Fibroblast of skin of left quadriceps (primary cell): ENCODE measurements at places on chromosomes 11 and 22.

- DNase-seq, result no peak
Measured at GRCh38 chr11:102478673-102479299, 26.2 kb upstream of the TMEM123 start.

GRCh38 chr11:26905368-26905767 lies 88.5 kb upstream of the FIBIN start:
- DNase-seq, result no peak

DNA sequence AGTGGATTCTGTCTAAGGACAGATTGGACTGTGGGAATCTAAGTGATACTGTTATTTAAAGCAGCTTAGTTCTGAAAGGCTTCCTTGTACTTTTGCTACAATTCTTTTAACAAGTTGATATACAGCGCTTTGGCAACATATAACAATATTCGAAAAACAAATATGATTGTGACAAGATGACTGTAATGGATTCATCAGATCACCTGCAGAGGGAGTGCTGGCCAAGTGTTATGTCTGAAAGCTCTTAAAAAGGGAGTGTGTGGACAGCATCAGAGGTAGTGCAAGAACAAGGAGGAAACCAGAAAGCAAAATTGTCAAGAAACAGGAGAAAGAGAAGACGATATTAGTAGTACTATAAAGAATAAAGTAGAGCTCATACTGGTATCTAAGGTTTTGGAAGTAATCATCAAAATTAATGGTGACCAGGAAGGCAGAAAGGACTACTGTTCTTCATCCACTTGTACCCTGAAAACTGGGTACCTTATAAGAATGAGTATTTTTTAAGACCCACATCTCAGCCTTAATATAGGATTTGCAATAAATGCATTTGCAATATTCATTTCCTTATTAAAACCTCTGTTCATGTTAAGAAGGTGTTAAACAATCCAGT lies 1112.0 kb upstream of the CCDC90B start:
- DNase-seq, result no peak

GRCh38 chr11:65919573-65920371 lies 546 bp downstream of the DRAP1 start:
- DNase-seq, result no peak

GRCh38 chr11:68439355-68440065 lies 21.0 kb upstream of the PPP6R3 start:
- no peak for DNase-seq

- DNase-seq, result no peak
Measured at GRCh38 chr11:127236776-127237175, 236.2 kb upstream of the KIRREL3 start.

DNA sequence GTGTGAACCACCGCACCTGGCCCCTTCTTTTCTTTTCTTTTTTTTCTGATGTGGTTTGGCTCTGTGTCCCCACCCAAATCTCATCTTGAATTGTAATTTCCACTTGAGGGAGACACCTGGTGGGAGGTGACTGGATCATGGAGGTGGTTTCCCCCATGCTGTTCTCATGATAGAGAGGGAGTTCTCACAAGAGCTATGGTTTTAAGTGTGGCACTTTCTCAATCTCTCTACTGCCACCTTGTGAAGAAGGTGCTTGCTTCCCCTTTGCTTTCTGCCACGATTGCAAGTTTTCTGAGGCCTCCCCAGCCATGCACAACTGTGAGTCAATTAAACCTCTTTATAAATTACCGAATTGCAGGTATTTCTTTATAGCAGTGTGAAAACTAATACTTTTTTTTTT lies 4.9 kb upstream of the TCN2 start:
- no peak for DNase-seq

DNA sequence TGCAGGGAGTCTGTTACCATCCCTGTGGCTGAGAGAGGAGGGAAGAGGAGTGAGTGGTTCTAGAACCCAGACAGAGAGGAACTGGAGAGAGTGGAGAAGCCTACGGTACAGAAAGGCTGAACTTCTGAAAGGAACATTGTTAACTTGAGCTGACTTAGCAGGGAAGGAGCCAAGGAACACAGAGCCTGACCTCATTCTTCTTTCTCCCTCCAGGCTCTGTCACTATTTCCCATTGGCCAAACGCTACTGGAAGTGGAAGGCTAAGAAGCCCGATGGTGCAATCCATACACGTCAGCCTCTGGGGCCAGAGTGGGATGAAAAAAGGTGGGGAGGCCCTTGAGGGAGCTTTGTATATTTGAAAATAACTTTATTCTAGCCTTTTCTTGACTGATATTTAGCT lies 16.5 kb upstream of the WT1 start:
- no peak for DNase-seq

DNA sequence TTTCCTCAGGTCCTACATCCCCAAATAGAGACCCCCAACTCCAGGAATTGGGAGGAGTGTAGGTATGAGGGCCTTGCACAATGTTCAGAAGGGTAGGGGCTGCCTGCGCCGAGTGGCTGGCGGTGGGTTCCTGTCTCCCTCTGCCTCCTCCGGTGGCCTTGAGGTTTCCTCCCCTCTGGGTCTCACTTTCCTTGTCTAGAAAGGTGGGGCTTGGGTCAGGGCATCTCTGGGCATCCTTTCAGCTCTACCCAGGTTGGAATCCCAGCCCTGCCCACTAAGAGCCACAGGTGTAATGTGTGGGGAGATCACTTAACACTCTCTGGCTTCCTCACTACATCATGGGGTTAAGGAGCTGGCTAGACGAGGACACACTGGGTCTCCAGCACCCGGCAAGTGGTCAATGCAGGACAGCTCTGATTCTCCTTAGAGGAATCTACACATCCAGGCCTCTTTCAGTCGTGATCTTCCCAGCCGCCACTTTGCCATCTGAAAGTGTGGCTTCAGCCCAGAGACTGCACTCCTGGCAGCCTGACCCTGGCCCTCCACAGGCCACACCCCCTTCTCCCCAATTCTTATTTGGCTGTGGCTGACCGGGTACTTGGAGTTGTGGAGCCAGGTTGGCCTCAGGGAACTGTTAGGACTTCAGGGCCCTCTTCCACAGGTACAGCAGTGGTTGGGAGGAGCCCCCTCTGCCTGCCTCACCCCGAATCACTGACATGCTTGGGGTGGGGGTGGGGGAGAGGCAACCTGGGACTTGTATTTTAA lies 22.1 kb downstream of the PRDM11 start:
- DNase-seq, result no peak

- DNase-seq, result peak; percentile 40
Measured at GRCh38 chr11:10181811-10182210, 112.2 kb downstream of the SBF2 start.

- DNase-seq, result no peak
Measured at GRCh38 chr11:26522912-26523610, 49.0 kb downstream of the MUC15 start.

DNA sequence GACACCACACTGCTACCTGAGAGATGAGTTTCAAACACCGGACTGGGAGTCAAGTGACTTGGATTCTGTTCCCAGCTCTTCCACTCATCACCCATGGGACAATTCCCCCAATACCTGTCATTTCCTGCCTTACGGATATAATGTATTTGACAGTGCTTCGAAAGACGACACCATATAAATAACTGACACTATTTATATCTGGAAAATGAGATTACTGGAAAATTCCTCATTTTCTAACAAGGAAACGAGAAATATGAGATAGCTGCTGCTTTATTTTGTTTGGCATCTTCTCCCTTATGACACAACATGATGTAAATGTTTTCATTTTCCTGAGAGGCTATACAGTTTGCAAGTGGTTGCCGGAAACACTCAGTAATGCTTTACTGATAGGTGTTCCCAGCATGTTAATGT lies 8.6 kb downstream of the HSCB start:
- DNase-seq, result peak; percentile 46

- DNase-seq, result no peak
Measured at GRCh38 chr11:75560644-75561043, 1.4 kb upstream of the SERPINH1 start.

DNA sequence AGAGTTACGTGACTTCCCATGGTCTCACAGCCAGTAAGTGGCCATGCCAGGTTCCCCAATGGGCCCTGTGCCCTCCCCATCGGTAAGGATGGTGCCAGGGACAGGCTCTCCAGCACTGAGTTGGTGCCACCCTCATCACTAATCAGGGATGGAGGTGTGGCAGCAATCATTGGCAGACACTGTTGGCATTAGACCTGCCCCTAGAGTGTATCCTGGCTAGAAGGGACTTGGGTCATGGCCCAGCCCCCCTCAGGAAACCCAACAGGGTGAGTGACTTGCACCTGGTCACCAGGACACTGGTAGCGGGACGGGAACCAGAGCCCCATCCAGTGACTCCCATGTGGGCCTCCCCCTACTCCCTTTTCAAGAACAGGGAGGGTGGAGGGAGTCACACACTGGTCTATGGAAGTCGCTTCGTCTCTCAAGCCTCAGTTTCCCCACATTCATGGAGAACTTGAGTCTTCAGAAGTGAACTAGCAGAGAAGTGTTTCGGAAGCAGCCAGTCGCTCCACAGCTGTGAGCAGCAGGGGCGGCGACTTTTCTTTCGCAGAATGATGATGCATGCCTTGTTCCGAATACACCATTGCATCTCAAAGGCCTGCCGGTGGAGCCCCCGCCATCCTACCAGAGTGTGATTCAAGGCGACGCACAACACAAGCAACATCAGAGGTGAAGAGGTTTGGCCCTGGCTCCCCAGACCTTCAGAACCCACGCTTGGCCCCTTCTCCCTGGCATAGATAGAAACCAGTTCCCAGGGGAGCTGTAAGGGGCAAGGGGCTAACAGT lies 12.9 kb downstream of the MS4A10 start:
- DNase-seq, result no peak

- DNase-seq, result no peak
Measured at GRCh38 chr22:39410264-39410663, 10.7 kb downstream of the TAB1 start.

- no peak for DNase-seq
Measured at GRCh38 chr11:35031346-35031745, 107.6 kb upstream of the CD44 start.

- DNase-seq, result no peak
Measured at GRCh38 chr11:116403794-116404461, 368.9 kb downstream of the BUD13 start.

GRCh38 chr22:45335854-45336522 lies 26.3 kb downstream of the FAM118A start:
- DNase-seq, result no peak

DNA sequence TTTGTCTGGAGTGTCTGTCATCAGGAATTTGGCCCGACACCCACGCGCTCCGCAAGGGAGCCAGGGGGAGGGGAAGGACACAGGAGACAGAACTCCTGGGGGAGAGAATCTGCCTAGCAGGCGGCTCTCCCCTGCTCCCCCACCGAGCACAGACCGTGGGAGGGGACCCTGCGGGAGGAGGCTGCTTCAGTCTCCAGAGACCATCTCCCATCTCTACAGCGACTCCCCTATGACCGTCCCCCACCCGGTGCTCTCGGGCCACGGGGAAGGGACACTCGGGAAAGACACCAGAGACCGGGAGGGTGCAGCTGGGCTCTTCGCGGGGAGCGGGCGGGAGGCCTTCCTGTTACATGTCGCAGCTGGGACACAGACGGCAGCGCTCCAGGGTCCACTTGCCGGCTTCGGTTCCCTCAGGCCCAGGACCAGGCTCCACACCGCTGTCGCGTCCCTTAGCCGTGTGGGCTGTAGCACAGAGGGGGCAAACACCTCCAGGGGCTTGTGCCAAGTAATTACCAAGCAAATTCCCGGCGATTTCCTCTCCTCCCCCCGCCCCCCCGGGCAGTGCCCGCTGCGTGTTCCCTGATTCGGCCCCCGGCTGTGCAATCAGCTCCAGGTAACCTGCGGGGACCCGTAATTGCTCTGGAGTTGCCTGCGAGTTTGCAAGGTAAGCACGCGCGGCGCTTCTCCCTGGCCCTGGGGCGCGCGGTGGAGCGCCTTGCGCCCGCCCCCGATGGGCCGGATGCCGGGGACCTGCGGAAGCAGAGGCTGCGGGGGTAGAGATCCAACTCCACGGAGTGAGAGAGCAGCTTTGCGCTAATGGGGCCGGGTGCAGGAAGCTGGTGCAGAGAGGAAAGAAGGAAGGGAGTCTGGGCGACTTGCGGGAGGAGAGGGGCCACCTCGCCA lies 155.1 kb upstream of the CADM1 start:
- no peak for DNase-seq

GRCh38 chr11:118002541-118003423 lies 16.6 kb downstream of the IL10RA start:
- peak; percentile 16 for DNase-seq

DNA sequence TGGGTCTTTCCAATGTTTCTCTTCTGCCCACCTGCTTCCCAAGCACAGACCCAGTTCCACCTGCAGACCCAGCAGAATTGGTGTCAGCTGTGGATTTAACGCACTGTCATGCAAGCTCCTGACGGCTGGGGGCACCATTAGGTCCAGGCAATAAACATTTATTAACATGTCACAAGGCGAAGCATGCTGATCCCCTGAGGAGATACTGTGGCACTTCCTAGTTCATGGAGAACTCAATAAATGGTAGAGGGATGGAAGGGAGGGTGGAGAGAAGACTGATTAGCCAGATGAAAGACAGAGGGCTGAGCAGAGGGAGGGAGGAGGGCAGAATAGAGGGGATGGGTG lies 68.3 kb upstream of the TSPAN18 start:
- peak; percentile 1 for DNase-seq

- no peak for DNase-seq
Measured at GRCh38 chr11:35139722-35140282, 831 bp downstream of the CD44 start.

DNA sequence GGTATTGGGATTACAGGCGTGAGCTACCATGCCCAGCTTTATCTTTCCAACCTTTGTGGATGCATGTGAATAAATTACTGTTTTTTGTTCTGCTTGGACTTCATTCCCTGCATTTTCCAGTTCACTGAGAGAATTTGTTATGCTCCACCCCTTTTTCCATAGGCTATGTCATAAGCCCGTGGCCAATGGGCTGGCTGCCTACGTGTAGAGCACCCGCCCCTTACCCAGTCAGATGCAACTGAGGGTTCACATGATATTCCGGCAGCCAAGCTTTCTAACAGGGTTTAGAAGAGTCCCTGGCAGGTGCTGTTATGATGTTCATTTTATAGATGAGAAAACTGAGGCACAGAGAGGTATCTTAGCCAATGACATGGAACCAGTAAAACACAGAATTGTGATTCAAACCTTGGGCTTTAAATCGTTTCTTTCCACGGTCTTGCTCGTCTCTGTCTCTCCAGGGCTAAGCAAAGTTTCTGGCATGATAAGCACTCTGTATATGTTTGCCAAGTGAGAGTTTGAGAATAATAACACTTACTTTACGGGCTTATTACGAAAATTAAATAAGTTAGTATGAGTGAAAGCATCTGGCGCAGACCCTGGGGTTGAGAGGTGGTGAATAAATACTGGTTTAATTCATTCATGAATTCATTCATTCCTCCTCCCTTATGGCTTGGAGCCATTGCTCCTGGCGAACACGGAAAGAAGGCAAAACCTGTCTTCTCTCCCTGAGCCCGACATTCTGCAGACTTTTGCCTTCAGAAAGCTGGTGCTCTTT lies 42.4 kb upstream of the RASD2 start:
- no peak for DNase-seq

DNA sequence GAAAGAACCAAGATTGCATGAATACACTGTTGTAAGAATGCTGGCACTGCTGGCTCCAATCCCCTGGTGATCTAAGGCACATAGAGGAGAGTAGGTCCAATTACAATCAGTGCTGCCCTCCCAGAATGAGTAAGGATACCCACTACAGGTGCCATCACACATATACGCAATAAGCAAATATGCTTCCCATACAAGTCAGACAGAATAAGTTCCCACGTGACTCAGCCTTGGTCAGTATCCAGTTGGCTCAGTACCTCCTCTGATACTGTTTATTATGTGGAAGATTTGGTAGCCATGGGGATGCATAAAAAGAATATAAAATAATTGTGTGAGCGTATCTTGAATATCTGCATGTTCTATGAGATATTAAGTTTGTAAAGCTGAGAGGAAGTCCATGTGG lies 8.9 kb upstream of the OR2D3 start:
- no peak for DNase-seq

GRCh38 chr11:86595955-86596354 lies 76.5 kb downstream of the ME3 start:
- DNase-seq, result no peak

- DNase-seq, result no peak
Measured at GRCh38 chr11:101442171-101442570, 141.6 kb downstream of the TRPC6 start.
